ENCODE measurements at places on chromosomes 12 and 14.

GRCh38 chr14:102939329-102939728, 16.9 kb downstream of the AMN start:
- no peak for DNase-seq

- no peak for DNase-seq
Measured at GRCh38 chr12:4441355-4442335, 4.0 kb downstream of the FGF6 start.

GRCh38 chr14:68111097-68111852, 291.7 kb downstream of the RAD51B start:
- DNase-seq, result no peak

DNA sequence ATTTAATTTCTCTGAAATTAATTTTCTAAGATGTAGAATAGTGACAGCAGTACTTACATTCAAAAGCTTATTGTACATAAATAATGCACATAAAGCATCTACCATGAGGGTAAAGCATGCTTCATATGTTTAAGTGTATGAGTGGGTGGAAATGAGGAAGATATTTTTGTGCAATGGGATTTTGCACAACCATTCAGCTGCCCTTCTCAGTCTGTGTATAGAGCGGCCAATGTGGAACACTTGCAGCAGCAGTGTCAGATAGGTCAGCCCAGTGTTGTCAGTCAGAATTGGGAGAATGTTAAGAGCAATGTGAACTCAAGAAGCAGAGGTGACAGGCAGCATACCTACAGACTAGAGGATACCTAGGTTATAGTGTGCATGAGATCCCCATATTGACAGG, 72.5 kb upstream of the ATP2B1 start:
- DNase-seq, result no peak

DNA sequence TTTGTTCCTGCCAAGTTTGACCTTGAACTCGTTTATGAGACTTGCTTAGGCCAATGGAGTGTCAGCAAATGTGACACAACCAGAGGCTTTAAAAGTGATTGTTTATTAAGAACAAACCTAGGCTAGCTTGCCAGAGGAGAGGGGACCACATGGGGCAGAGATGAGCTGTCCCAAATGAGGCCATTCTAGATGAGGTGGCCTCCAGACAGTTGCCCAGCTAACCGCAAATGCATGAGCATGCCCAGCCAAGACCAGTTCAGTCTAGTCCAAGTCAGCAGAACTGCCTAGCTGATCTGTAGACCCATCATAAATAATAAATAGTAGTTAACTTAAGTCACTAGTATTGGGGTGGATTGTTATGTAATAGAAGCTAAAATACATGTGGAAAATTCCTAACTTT, 172.8 kb upstream of the DYRK2 start:
- DNase-seq, result no peak

GRCh38 chr12:122076743-122077495, 1.6 kb upstream of the MLXIP start:
- no peak for DNase-seq

DNA sequence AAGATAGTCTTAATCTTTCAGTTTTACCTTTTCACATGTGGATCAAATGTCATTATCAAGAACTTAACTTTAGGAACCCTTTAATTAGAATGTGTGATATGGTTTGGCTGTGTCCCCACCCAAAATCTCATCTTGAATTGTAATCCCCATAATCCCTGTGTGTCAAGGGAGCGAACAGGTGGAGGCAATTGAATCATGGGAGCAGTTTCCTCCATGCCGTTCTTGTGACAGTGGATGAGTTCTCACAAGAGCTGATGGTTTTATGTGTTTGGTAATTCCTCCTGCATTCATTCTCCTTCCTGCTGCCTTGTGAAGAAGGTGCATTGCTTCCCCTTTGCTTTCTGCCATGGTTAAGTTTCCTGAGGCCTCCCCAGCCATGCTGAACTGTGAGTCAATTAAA, 160.6 kb downstream of the MON2 start:
- DNase-seq, result no peak

GRCh38 chr12:57049890-57050289, at the start of gene MYO1A:
MYO1A (minus strand) TSS chr12:57050129; CDS start chr12:57048323, 1,806 bp downstream.
- no peak for DNase-seq

DNA sequence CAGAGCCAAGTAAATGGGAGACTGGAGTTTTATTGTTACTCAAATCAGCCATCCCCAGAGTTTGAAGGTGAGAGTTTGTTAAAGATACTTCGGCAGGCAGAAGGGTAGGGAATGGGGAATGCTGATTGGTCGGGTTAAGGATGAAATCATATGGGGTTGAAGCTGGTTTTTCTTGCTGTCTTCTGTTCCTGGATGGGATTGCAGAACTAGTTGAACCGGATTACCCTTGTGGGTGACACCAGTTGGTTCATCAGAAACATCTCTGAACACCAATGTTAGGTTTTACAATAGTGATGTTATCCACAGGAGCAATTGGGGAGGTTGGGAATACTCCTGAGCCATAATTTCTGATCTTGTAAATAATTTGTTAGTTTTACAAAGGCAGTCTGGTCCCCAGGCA, 18.7 kb upstream of the SMCO2 start:
- no peak for DNase-seq

GRCh38 chr12:53505086-53505485, 2.2 kb downstream of the NPFF start:
- DNase-seq, result no peak

GRCh38 chr12:76255281-76255680, 92.9 kb downstream of the BBS10 start:
- DNase-seq, result no peak

- DNase-seq, result peak; percentile 21
Measured at GRCh38 chr12:11731455-11731854, 82.0 kb downstream of the ETV6 start.

GRCh38 chr12:48105867-48106680, at the start of gene SENP1:
SENP1 (minus strand) TSS chr12:48106079; CDS start chr12:48101472, 4,607 bp downstream.
- DNase-seq, result peak; percentile 86

- DNase-seq, result peak; percentile 47
Measured at GRCh38 chr12:53232646-53233461, 845 bp upstream of the RARG start.

DNA sequence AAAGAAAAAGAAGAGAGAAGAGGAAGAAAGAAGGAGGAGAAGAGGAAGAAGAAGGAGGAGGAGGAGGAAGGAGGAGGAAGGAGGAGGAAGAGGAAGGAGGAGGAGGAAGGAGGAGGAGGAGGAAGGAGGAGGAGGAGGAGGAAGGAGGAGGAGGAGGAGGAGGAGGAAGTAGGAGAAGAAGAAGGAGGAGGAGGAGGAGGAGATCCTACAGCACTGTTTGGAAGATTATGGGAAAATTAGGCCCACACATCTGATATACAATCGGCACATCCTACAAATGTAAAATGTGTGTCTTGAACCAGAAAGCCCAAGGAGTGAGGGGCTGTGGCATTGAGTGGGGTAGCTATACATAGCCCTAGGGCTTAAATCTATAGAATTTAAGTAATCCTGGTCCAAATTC, 12.0 kb downstream of the BDKRB2 start:
- DNase-seq, result no peak

Measured in A549 (cell line).